Type B pancreatic cell (in vitro differentiated cells): ENCODE measurements at places on chromosomes 4 and X. TPM values are rescaled to one million over a fixed set of nuclear protein-coding genes. Genes with fewer than 3 reads are reported as not detected.

DNA sequence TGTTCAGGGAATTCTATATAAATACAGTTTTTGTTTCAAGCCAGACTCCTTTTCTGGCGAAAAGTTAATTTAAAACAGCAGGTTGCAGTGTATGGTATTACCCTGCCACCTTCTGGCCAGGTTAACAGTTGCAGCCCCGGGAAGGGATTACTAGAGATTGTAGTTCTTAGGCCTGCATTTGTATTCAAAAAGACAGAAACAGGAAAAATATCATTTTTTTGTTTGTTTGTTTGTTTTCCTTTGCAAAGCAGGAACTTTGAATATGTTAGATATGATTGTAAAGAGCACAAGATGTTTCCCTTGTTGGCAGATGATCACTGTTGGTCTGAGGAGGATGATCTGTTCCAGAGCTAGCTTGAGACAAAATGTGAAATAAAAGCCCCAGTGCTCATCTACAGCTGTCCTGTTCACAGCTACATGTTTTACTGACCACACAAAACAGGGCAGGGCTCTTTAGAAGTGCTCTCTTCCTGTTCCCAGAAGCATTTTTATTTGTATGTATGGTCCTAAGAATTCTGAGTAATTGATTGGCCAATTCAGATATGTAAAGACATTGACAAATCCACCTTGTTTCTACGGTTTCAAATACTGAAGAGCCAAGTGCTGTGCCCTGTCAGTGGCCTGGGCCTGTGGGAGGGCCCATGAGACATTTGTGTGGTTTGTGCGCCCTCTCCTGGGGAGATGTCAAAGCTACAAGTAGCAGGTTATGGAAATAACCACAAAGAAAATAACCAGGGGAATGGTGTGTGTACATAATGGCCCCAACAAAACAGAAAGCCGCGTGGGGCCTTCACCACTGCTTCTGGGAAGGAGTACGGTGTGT, 57.9 kb downstream of the CLDN22 start:
- H3K36me3 ChIP-seq = peaks cover 13% of the 10 kb centered on the region
- no peak overlapping the region for H3K4me3 ChIP-seq
- DNase-seq = peak; percentile 80

- H3K27me3 ChIP-seq = no peaks in the 10 kb centered on the region
- H3K27ac ChIP-seq = no peak overlapping the region
- H3K36me3 ChIP-seq = peaks cover 11% of the 10 kb centered on the region
- no peak for DNase-seq
- no peak overlapping the region for H3K4me3 ChIP-seq
These were observed 39.2 kb downstream of the SEL1L3 start for GRCh38 chr4:25823632-25824031.

DNA sequence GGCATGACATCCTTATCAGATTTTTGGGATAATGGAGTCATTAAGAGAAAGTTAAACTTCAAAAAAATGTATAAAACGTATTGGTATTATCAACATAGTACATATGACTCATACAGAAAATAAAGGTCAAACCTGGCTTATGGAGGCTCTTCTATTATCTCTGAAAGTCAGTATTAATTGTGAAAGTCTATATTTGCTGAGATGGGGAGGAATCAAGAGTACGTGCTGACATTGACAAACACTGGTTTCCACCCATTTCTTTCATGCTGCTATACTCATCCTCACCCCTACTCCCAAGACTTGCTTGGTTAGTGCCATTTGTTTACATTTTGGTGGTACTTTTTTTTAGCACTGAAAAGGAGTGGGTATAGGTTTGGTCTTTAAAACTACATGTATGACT, 30.8 kb upstream of the PLA2G12A start:
- no peak overlapping the region for H3K27ac ChIP-seq
- H3K4me1 ChIP-seq = no peaks in the 10 kb centered on the region
- H3K27me3 ChIP-seq = peaks cover 3% of the 10 kb centered on the region
- no peak overlapping the region for H3K4me3 ChIP-seq

GRCh38 chr4:151667666-151668065, 93.1 kb downstream of the GATB start:
- no peaks in the 10 kb centered on the region for H3K27me3 ChIP-seq
- H3K4me3 ChIP-seq = no peak overlapping the region
- H3K36me3 ChIP-seq = peaks cover 5% of the 10 kb centered on the region
- no peak overlapping the region for H3K27ac ChIP-seq
- no peak for DNase-seq

Gene TLR1
- 0.36 and 0.55 TPM in 2 replicates for total RNA-seq

Gene DNAAF6
- not detected in 2 replicates for total RNA-seq

Gene FAM53A
- total RNA-seq = 0.90 and 3.2 TPM in 2 replicates

Gene CXCL5
- 4.1 and 6.7 TPM in 2 replicates for total RNA-seq

DNA sequence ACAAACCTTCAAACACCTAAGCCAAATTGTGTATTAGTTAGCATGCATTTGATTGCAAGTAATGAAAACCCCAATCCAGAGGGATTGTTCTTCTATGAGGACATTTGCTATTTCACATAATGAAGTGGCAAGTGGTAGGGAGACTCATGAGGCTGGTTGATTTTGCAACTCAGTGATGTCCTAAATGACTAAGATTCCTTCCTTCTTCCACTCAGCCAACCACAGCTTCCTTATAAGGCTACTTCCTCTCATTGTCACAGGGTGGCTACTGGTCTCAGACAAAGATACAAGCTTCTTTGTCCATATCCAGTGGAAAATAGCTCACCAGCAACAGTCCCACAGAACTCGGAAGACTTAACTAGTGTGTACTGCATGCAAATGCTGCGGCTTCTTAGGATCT, 5.3 kb upstream of the OTC start:
- H3K4me1 ChIP-seq = no peaks in the 10 kb centered on the region
- no peaks in the 10 kb centered on the region for H3K27me3 ChIP-seq

DNA sequence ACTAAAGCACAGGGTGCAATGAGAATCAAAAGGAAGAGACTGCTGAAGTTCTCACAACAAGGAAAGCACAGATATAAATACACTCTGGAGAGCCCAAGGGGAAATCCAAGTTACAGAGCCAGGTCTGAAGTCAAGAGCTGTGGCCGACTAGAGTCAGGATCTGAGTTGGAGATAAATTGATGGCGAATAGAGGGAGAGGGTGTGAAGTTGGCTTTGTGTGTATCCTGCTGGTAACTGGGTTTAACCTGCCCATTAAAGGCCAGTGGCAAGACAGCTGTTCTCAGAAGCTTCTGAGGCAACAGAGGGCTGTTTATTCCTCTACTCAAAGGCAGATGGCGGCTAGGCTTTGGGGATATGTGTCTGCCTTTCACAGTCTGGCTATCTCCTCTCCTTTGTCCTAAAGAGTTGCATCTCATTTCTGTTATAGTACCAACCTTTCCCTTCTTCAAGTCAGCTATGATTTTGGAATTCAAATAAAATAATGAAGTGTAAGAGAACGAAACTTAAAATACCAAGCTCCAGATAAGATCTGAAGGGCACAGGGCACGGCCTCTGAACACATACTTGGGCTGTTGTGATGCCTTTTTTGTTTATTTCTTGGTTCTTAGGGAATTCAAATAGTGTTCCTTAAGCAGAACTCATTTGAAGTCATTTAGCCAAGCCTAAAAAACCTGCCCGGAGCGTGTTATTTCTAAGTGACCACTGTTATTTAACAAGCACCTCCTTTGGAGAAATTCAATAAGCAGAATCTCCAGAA, 142.1 kb downstream of the APBB2 start:
- H3K27me3 ChIP-seq = no peaks in the 10 kb centered on the region
- H3K27ac ChIP-seq = peak overlapping the region; percentile 19
- H3K4me3 ChIP-seq = no peak overlapping the region
- H3K4me1 ChIP-seq = peaks cover 20% of the 10 kb centered on the region

- no peaks in the 10 kb centered on the region for H3K27me3 ChIP-seq
- DNase-seq = no peak
- H3K4me1 ChIP-seq = peaks cover 15% of the 10 kb centered on the region
- peaks cover 3% of the 10 kb centered on the region for H3K36me3 ChIP-seq
- H3K4me3 ChIP-seq = no peak overlapping the region
- H3K27ac ChIP-seq = no peak overlapping the region
These were observed 48.4 kb downstream of the ARHGAP10 start for GRCh38 chr4:147780137-147780777.

- H3K36me3 ChIP-seq = no peaks in the 10 kb centered on the region
- no peaks in the 10 kb centered on the region for H3K27me3 ChIP-seq
- H3K27ac ChIP-seq = no peak overlapping the region
- no peak overlapping the region for H3K4me3 ChIP-seq
These were observed 801.4 kb upstream of the GRID2 start for GRCh38 chr4:91502365-91502764.

Gene PAGE2B
- total RNA-seq = not detected in 2 replicates

Gene OPN1MW3
- total RNA-seq = not detected in 2 replicates

DNA sequence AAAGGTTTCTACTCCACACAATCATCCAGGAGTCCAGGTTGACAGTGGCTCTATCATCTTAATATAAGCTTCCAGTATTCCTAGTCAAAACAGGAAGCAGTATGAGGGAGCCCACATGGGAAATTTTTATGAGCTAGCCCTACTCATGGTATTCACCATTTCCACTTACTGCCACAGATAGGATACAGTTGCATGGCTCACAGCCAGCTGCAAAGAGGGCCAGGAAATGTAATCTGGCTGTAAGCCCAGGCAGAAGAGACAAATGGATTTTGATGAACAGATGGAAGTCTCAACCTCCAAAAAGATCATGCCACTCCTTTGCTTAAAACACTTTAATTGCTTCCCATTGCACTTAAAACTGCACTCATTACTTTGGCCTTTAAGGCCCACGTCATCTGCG, 150.6 kb downstream of the ADAMTS3 start:
- peaks cover 7% of the 10 kb centered on the region for H3K4me1 ChIP-seq
- H3K36me3 ChIP-seq = no peaks in the 10 kb centered on the region
- no peak overlapping the region for H3K4me3 ChIP-seq
- DNase-seq = no peak

DNA sequence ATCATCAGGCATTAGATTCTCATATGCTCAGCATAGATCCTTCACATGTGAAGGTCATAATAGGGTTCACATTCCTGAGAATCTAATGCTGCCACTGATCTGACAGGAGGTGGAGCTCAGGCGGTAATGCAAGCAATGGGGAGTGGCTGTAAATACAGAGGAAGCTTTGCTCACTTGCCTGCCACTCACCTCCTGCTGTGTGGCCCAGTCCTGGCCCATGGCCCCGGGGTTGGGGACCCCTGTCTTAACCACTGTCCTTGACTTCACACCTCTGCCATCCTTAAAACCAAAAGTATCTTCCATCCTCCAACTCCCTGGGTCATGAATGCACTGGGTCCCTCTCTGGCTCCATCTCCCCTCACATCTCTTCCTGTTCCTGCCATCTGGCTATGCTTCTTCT, 129.1 kb downstream of the HMX1 start:
- no peak overlapping the region for H3K27ac ChIP-seq
- H3K27me3 ChIP-seq = peaks cover 14% of the 10 kb centered on the region
- no peaks in the 10 kb centered on the region for H3K4me1 ChIP-seq
- DNase-seq = no peak

Gene CT45A3
- total RNA-seq = not detected in 2 replicates

GRCh38 chr4:116531026-116531425, 554.4 kb downstream of the TRAM1L1 start:
- H3K27ac ChIP-seq = no peak overlapping the region
- no peaks in the 10 kb centered on the region for H3K27me3 ChIP-seq
- no peaks in the 10 kb centered on the region for H3K36me3 ChIP-seq
- DNase-seq = no peak
- H3K4me3 ChIP-seq = no peak overlapping the region

DNA sequence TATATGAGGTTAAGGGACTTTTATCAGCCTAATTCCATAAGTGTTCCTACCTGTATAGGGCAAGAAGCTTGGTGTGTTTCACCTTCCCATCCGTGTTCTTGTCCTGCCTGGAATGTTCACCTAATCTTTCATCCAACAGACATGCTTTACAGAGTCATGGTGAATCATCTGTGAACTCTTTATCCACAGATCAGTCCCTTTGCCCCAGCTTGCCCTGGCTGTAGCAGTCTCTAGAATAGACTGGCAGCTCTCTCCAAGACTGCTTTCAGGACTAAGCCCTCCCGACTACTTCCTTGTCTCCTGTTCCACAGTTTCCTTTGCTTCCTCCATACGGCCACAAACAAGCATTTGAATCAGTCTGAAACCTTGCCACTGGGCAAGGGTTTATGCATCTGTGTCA, 177.9 kb upstream of the IL15 start:
- H3K36me3 ChIP-seq = no peaks in the 10 kb centered on the region
- H3K27ac ChIP-seq = no peak overlapping the region
- H3K27me3 ChIP-seq = no peaks in the 10 kb centered on the region
- DNase-seq = no peak
- H3K4me1 ChIP-seq = no peaks in the 10 kb centered on the region
